Small intestine (tissue), 16 donors: ENCODE measurements at places on chromosomes 6 and 20.

GRCh38 chr6:14127611-14128010, 10.0 kb downstream of the CD83 start:
- no peak for DNase-seq

DNA sequence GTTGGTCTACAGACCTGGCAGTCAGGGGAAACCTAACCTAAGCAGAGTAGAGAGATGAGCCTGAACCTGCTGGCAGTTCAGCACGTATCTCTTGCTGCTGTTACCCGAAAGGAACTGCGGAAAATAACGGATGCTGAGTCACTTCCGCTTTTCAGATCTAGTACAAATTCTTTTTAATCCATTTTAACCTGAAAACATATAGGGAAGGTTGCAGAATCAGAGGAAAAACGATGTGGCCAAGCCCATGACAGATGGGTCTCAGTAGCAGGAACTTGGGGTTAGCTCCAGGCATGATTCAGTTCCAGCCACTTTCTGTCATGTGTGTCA, 351.9 kb upstream of the PRND start:
- DNase-seq, result no peak

GRCh38 chr20:445514-446336, 16.6 kb downstream of the TBC1D20 start:
- no peak for DNase-seq

- DNase-seq, result no peak
These were observed 230.9 kb downstream of the FOXC1 start for GRCh38 chr6:1840491-1841121.

DNA sequence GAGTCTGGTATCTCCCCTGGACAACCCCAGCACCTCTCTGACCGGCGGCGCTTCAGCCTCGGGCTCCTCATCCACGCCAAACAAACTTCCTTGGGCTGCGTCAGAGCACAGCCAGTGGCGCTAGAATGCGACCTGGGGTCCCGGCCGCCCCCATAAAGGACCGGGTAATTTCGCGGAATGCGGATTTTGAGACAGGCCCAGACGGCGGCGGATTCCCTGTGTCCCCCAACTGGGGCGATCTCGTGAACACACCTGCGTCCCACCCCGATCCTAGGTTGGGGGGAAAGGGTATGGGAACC, 1.6 kb downstream of the FOXP4 start:
- DNase-seq, result no peak

GRCh38 chr6:25700761-25701160, 48.7 kb downstream of the SCGN start:
- DNase-seq, result no peak

DNA sequence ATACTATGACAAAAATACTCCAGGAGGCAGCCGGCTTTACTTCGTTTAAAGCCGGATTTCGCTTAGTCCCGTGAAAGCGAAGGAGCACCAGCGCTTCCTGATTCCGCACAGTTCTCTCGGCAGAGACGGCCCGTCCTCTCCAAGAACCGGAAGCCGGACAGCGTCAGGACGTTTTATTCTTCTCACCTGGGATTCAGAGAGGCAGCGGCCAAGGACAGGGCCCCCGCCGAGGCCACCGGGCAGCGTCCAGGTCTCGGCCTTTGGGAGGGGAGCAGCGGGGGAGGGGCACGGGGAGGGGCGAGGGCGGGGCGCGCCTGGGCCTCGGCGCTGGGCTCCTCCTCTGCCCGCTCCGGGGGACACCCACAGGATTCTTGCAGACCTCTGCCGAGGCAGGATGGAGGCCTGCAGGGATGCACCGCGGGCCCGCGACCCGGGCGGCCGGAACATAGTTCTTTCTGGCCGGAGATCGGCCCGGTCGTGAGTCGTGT, 2.8 kb upstream of the DIDO1 start:
- DNase-seq, result peak; percentile 80

- no peak for DNase-seq
These were observed 148.5 kb upstream of the TAB2 start for GRCh38 chr6:149168968-149169367.

- DNase-seq, result peak; percentile 15
These were observed 634 bp downstream of the ITPA start for GRCh38 chr20:3209946-3210317.

DNA sequence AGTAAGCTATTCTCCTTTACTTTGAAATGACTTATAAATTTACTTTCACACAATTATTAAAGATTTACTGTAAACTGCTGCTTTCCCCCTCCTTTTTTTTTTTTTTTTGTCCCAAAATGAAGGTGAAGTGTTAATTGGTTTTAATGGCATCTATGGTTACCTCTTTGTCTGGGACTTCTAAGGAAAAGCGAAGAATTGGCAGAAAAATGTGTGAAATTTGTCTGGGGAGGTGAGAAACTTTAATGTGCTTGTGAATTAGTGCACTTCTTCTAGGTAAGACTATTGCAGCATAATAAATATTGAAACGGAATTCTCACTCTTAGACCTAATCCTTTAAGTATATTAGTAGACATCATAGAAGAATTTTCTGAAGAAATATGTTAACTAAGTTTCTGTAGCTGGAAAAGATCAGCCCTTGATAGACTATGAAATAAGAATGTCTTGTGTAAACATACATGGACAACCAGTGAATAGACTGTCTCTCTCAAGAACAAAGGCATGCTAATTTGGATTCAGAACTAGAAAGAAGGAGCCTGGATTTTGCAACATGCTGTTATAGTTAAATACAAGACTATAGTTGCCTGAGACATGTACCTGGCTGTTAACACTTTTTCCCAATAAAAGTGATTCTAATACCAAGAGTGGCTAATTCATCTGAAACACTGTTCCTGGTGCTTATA, 23.9 kb downstream of the FLRT3 start:
- DNase-seq, result no peak

DNA sequence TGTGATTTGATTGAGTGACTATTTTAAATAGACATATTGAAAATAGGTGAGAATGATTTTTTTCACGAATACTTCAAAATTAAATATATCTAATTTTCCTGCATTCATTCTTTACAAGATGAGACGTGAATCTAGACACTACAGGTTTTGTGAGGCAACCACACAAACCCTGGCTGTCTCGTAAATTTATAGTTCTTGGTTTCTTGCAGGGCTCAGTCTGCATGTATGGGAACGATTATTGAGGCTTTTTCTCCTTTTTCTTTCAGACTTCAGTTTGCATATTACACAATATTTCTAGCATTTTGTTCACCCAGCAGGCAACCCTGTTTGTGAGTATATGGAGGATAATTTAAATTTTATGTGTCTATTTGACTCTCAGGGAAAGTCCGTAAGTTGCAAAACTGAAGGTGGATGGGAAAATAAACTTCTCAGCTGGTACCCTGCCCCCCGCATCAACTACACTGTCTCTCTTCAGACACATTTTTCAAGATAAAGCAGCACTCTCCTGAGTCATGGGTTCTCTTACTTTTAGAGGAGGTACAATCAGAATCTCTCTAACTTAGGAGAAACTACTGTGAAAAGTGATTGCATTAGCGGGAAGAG, 1349.3 kb downstream of the GRIK2 start:
- DNase-seq, result no peak

GRCh38 chr20:4252005-4252404, 236.6 kb upstream of the RNF24 start:
- no peak for DNase-seq

- DNase-seq, result no peak
These were observed 59.7 kb upstream of the PTPN1 start for GRCh38 chr20:50450493-50450826.

GRCh38 chr6:73521351-73521985, 636 bp upstream of the EEF1A1 start:
- no peak for DNase-seq

DNA sequence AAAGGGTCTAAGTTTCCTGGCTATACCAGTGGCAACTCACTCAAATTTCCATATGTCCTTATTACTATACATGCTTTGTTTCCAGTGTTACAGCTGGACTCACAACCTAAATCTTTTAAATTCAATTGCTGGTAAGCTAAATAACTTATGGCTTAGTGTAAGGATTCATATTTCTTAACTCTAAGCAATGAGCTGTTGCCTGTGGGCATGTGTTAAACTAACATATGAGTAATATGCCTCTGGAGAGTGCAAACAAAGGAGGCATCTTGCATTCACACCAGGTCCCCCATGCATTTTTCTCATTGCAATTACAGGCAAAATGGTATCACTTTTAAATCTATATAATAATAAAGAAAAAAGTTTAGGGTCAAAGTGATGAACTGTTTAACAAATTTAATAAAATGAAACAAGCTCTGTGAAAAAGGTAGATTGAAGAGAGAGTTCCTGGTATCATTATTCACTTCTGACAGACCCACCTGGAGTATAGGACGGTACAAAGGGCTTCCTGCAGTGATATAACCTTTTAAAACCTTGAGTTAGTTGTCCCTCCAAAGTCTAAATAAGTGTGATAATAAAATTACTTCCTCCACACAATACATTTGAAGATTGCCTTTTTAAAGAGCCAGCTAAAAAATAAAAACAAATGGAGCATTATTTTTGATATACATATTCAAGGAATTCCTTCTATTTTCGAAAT, 57.6 kb upstream of the HMGCLL1 start:
- peak; percentile 32 for DNase-seq

DNA sequence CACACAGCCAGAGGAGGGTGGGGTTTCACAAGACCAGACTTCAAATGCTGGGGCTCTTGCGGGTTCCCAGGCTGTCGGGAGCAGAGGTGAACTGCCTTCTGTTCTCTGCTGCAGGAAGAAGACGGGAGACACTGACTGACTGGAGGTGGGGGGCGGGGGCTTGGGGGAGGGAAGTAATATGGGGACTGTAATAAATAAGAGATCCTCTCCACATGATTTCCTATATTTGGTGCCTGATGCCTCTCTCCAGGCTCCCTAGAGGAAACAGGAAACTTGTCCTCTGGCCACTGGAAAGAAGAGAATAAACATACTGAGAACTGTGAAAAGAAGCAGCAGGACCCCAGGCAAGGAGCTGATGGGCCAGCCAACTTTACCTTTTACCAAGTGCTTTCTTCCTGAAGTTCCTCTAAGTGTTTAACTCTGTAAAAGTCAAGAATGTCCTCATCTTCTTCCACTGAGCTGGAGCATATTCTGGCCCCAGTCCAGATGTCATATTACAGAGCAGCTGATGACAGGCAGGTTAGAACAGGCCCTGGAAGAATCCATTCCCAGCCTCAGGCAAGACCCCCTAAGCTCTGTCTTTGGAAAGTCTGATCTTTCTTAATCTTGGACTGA, 33.2 kb upstream of the ADGRF5 start:
- DNase-seq, result no peak

DNA sequence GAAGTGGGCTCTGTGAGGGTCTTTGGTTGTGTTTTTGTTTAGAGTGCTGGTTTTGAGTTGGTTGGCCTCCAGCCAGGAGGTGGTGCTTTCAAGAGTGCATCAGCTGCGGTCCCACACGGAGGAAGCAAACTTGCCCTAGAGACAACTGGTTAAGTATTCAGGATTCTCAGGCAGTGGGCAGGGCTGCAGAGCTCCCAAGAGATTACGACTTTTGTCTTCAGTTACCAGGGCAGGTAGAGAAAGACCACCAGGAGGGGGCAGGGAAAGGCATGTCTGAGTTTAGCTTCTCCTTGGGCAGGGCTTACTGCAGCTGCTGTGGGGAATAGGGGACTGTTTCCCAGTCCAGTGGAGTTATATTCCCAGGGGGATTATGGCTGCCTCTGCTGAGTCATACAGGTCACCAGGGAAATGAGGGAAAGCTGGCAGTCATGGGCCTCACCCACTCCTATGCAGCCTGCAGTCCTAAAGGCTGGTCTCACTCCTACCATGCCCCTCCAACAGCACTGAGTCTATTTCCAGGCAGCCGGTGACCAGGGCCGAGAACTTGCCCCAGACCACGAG, 64.3 kb downstream of the TTI1 start:
- DNase-seq, result no peak

DNA sequence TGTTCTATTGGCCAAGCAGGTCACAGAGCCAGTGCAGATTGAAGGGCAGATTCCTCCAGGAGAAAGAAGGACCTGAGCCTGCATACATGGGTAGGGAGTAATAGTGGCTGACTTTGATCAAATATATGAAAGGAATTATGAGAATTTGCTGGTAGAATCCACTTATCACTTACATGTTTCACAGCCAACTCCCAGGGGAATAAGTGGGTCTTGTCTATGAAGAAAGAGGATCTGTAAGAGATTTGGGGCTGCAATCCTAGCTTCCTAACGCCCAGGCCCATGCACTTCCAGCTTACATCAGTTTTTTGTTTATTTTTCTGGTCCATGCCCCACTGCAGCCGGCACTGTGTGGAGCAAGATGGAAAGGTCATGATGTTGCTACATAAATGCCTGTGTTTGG, 107.9 kb upstream of the SYNDIG1 start:
- DNase-seq, result no peak

- no peak for DNase-seq
These were observed 19.6 kb upstream of the MICB start for GRCh38 chr6:31478186-31478950.

- no peak for DNase-seq
These were observed 243.6 kb downstream of the KCNQ5 start for GRCh38 chr6:72865467-72865866.

DNA sequence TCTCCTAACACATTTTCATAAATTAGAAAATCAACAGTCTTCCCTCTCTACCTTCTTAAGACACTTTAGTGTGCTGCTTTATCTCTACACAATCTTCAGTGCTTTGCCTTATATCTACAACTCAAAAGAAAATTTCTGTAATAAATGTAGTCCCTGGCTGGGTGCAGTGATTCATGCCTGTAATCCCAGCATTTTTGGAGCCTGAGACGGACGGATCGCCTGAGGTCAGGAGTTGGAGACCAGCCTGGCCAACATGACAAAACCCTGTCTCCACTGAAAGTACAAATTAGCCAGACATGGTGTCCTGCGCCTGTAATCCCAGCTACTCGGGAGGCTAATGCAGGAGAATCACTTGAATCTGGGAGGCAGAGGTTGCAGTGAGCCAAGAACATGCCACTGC, 9.7 kb upstream of the EDN1 start:
- no peak for DNase-seq

DNA sequence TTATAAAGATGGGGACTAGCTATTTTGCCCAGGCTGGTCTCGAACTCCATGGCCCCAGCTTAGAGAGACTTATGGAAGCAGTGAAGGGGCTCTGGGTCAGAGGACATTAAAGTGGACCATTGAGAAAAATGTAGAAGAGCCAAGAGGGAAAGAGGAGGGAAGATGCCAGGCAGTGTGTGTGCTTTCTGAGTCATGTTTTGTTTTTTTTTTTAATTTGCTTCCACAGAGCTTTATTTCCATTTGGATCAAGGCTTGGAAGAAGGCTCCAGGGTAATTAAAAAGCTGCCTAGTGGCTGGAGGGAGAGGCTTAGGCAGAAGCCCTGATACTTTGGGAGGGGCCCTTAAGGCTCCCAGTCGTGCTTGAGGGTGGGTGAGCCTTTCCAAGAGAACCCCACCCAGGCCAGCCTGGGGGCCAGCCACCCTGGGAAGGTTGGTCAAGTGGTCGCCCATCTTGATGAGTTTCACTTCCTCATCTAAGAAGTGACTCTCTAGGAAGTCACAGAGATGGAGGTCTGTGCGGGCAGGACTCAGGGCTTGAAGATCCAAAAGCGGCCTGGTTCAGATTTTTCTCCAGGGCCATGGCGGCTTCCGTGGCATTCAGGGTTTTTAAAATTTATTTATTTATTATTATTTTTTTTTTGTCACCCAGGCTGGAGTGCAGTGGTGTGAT, 3.0 kb upstream of the ZNF335 start:
- DNase-seq, result no peak
